RKO (cell line): ENCODE measurements at places on chromosomes 5 and 9.

- no peak for DNase-seq
Measured at GRCh38 chr9:113428062-113428615, 17.6 kb downstream of the C9orf43 start.

GRCh38 chr5:56763182-56763581 lies 52.2 kb upstream of the MAP3K1 start:
- DNase-seq = no peak

GRCh38 chr5:93438124-93438523 lies 142.9 kb downstream of the NR2F1-AS1 start:
- no peak for DNase-seq

DNA sequence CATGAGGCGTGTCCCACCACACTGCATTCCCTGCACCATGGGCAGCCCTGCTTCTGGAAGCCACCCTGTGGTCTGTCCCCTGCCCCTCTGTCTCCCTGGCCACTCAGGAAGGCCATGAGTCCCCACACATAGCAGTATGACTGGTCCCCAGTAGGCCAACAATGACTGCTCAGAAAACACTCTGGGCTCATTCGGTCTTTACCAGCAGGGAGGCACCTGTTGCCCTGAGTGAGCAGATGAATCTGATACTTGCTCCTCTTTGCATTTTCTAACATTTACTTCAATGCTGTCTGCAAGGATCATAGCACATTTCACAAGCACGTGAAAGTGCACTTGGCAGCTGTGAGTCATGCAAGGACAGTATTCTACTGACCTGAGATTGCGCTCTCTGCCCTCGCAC lies 365.4 kb upstream of the IRX1 start:
- no peak for DNase-seq
